Activated CD4-positive, alpha-beta T cell treated with anti-CD3 and anti-CD28 coated beads for 36 hours (primary cell): ENCODE measurements at places on chromosomes 13 and 19. TPM values are rescaled to one million over a fixed set of nuclear protein-coding genes. Genes with fewer than 3 reads are reported as not detected.
A peak's percentile ranks its signal among the peaks of the same experiment; 100 is the strongest.

DNA sequence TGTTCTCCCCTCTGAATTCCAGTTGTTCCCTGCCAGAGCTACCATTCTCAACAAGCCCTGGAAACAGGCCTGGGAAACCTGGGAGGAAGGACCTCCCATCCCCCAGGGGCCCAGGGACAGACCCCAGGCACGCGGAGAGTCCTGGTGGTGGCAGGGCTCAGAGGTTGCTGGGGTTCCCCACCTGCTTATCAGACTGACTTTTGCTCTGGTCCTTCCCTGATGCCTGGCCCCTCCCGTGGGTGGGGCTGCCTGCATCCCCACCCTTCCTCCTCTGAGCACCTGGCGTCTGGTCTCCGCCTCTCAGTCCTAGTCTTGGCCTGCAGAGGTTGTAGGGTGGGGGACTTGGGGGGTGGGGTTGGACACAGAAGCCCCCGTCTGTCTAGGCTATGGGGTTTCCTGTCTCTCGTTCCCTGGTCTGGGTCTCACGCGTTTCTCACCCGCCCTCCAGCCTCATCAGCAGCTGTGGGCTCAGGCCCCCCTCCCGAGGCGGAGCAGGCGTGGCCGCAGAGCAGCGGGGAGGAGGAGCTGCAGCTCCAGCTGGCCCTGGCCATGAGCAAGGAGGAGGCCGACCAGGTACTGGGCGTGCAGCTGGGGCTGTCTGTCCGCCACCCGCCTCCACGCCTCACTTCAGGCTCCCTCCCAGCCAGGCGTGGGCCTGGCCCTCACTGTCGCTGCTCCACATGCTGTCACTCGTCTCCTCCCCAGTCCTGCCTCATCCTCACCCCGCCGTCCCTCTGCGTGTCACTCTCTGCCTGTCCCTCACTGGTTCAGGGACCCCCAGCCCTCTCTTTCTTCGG lies 13.6 kb downstream of the EPN1 start:
- peaks cover 30% of the 10 kb centered on the region for H3K36me3 ChIP-seq
- no peak for DNase-seq
- no peak overlapping the region for H3K4me3 ChIP-seq
- H3K27me3 ChIP-seq, result no peaks in the 10 kb centered on the region

GRCh38 chr13:95298169-95298965 lies 2.9 kb downstream of the ABCC4 start:
- peaks cover 8% of the 10 kb centered on the region for H3K27me3 ChIP-seq
- peaks cover 43% of the 10 kb centered on the region for H3K4me1 ChIP-seq
- peak overlapping the region; percentile 26 for H3K27ac ChIP-seq
- H3K4me3 ChIP-seq, result no peak overlapping the region
- peaks cover 5% of the 10 kb centered on the region for H3K36me3 ChIP-seq

The RFPL4A gene
- total RNA-seq, result not detected

DNA sequence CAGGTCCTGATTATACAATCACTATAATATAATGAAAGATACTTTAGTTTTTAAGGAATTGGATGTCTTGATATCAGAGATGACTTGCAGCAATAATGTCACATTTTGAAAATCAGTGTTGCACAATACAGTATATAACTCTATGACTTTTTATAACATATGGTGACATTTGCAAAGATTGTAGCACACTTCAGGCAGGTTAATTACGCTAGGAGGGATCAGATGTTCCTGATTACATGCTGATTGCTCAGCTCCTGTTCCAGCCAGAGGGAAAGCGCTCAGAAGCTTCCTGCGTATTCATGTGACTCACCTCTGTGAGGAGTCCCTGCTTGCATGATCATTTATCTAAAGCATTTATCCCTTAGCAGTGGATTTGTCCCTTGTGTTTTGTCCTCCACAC lies 265.6 kb downstream of the GPC5 start:
- no peaks in the 10 kb centered on the region for H3K27me3 ChIP-seq
- DNase-seq, result no peak
- H3K4me1 ChIP-seq, result no peaks in the 10 kb centered on the region
- H3K36me3 ChIP-seq, result no peaks in the 10 kb centered on the region
- no peak overlapping the region for H3K4me3 ChIP-seq

DNA sequence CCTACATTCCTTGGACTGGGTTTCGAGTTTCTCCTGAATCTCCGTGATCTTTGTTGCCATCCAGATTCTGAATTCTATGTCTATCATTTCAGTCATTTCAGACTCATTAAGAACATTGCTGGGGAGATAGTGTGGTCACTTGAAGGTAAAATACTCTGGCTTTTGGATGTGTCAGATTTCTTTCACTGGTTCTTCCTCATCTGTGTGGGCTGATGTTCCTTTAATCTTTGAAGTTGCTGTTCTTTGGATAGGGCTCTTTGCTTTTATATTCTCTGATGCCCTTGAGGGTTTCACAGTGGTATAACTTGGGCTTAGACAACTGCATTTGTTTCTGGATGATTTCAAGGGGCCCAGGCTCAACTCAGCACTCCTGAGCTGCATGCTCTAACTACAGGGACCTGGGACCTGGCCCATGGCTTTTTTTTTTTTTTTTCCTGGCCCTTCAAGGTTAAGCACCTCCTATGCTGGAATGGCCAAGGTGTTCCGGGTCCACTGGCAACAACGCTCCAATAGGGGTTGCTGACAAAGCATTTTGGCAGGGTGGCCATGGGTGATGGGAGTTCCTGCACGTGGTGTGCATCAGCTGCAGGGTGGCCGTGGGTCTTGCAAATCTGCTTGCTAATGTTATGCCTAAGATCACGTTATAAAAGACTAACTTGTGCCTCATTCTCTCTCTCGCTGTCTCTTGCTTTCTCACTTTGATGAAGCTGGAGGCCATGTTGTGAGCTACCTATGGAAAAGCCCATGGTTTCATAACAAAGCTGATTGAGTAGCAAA lies 5.9 kb upstream of the SIGLEC7 start:
- H3K27ac ChIP-seq, result no peak overlapping the region
- DNase-seq, result no peak
- H3K27me3 ChIP-seq, result no peaks in the 10 kb centered on the region
- no peak overlapping the region for H3K4me3 ChIP-seq

DNA sequence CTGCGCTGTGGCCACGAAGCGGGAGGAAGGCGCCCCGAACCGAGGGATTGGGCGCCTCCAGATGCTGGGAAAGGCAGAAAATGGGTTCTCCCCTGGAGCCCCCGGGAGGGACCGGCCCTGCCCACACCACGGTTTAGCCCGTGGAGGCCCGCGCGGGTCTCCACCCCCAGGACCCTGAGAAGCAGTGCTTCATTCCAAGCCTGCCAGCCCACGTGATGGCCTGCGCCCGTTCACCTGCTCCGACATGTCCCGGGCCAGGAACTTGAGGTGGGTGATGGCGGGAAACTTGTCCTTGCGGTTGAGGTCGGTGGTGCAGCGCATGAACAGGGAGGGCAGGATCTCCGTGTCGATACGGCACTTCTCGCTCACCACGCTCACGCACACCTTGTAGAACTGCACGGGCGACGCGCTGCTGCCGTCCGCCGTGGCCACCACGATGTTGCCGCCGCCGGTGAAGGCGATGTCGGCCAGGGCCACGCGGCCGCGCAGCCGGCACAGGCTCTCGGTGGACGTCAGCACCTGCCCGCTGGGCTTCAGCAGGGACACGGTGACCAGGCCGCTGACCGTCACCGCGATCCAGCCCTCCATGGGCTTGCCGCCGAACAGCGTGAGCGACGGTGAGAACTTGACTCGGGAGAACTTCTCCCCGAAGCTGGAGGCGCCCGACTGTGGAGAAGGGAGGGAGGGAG lies 7.3 kb downstream of the MED16 start:
- no peak overlapping the region for H3K27ac ChIP-seq
- no peak for DNase-seq
- H3K4me1 ChIP-seq, result peaks cover 2% of the 10 kb centered on the region
- no peak overlapping the region for H3K4me3 ChIP-seq
- peaks cover 17% of the 10 kb centered on the region for H3K36me3 ChIP-seq

The C1QTNF9B gene
- not detected for total RNA-seq

DNA sequence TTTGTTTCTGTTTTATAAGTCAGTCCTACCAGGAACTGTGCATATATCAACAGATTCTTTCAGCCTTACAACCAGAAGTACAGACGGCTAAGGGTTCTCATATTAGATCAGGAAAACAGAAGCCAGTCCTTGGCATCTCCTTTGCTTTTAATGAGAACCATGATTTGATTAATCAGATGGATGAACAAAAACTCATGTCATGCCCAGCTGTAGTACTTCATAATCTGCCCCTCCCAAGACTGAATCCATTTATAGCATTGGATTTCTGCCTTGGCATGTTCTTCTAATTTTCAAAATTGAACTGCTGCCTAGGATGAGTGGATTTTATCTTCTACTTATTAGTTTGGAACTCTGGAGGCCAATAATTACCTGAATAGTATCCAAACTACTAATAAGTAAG lies 617.2 kb downstream of the SLITRK5 start:
- no peak overlapping the region for H3K27ac ChIP-seq
- no peaks in the 10 kb centered on the region for H3K4me1 ChIP-seq
- H3K36me3 ChIP-seq, result no peaks in the 10 kb centered on the region

DNA sequence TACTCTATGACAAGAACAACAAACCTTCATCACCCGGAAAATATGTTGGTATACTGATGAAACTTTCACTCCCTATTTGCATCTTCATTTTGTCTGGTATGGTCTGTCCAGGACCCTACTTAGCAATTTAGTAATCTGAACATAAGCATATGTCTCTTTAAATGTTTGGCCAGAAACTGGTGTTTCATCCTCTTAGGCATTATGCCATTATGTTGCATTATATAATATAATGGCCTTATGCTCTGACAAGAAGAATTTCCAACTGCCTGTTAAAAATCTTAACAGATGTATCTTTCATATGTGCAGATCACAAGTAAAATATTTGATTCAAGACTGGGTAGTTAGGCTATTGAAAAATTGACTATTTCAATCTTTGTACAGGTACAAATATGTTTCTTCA lies 610.6 kb upstream of the PRR20A start:
- no peaks in the 10 kb centered on the region for H3K4me1 ChIP-seq
- no peak overlapping the region for H3K27ac ChIP-seq
- DNase-seq, result no peak
- no peak overlapping the region for H3K4me3 ChIP-seq
- no peaks in the 10 kb centered on the region for H3K36me3 ChIP-seq

The VAV1 gene
- total RNA-seq, result 90.8 TPM

GRCh38 chr13:79481685-79482052 lies 714 bp downstream of the NDFIP2 start:
- peaks cover 58% of the 10 kb centered on the region for H3K4me1 ChIP-seq
- peak overlapping the region; percentile 97 for H3K27ac ChIP-seq
- DNase-seq, result peak; percentile 88

DNA sequence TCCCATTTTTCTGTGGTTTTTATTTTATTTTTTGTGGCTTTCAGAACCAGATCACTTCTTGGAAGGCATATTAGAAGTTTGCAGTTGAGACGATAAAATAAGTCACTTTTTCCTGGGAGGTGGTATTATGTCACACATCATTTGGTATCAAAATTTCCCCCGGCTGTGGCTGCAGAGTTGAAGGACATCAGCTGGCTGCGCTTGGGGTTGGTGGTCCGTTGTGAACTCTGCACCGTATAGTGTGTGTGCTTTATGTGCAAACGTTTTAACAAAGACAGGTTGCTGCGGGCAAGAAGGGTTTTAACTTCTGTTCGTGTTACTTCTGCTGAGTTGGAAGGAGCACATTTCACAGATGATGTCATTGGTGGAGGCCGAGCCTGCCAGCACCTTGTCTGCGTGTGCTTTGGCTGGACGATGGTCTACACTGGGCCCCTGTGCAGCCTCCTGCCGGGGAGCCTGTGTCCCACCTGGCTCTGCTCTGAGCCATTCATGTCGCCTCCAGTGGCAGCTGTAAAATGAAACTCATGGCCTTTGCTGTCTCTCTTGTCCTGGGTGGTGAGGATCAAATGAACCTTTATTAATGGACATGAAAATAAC lies 9.6 kb downstream of the ATP11A start:
- peaks cover 13% of the 10 kb centered on the region for H3K36me3 ChIP-seq
- DNase-seq, result no peak
